ENCODE measurements at places on chromosomes 13 and 19. TPM values are rescaled to one million over a fixed set of nuclear protein-coding genes. Genes with fewer than 3 reads are reported as not detected.
A peak's percentile ranks its signal among the peaks of the same experiment; 100 is the strongest.

DNA sequence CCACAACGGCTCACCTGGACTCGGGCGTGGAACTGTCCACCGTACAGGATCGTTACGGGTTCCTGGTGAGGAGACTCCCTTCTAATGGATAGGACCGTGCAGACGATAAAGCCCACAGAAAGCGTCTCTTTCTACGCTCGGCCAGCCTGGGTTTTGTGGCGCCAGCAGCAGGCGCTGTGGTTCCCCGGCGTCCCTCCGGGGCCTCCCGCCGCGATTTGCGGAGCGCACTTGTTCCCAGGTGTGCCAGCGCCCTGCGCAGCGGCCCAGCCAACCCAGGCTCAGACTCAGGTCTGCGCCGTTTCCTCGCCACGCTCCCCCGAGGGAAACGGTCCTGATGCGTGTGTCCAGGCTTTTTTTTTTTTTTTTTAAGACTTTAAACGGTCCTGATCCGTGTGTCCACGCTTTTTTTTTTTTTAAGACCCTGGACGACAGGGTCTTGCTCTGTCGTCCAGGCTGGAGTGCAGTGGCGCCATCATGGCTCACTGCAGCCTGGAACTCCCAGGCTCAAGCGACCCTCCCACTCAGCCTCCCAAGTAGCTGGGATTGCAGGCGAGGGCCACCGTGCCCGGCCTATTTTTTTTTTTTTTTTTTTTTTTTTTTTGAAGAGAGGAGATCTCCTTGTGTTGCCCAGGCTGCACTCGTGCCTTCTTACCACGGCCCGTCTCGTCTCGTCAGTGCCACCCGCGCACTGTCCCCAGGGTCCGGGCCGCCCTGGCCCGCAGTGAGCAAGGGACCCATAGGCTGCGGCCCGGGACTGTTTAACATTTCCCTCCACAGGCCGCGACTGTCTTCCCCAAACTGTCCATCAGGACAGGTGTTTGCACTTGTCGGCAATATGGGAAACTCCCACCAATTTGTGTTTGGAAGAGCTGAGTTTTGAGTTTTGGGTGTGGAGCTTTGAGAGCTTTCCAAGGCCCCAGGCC is 23.8 kb downstream of the GJA3 start:
- H3K27ac ChIP-seq, result no peak overlapping the region
- H3K27me3 ChIP-seq, result no peaks in the 10 kb centered on the region
- H3K4me1 ChIP-seq, result peaks cover 6% of the 10 kb centered on the region
- H3K36me3 ChIP-seq, result no peaks in the 10 kb centered on the region
- no peak for DNase-seq

DNA sequence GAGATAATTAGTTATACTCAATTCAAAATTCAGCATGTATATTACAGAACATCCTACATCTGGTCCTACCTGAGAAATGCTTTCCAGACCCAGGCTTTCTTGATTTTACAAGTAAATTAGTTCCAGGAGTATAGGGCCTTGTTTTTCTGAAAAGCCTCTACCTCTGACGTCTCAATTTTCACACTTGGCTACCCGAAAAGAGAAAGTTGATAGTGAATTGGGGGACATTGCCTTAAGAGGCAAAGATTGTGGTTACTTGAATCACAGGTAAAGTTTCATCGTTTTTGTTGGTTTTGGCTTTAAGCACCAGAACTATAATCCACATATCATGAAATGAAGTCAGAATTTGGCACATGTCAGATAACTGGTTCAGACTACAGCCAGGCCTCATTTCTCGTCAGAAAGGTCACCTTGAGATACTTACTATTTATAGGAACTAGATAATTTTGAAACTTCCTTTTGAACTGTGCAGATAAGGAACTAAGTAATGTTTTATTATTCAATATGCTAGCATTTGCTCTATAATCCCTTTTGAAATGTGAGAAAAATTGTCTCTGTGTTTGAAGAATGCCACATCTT is 30.8 kb downstream of the FAM124A start:
- H3K27me3 ChIP-seq, result no peaks in the 10 kb centered on the region
- H3K27ac ChIP-seq, result no peak overlapping the region
- H3K4me3 ChIP-seq, result no peak overlapping the region
- H3K36me3 ChIP-seq, result no peaks in the 10 kb centered on the region

- peaks cover 9% of the 10 kb centered on the region for H3K4me1 ChIP-seq
- no peak overlapping the region for H3K27ac ChIP-seq
- no peak for DNase-seq
- H3K4me3 ChIP-seq, result no peak overlapping the region
Measured at GRCh38 chr13:98834254-98834960, 81.9 kb upstream of the SLC15A1 start.

DNA sequence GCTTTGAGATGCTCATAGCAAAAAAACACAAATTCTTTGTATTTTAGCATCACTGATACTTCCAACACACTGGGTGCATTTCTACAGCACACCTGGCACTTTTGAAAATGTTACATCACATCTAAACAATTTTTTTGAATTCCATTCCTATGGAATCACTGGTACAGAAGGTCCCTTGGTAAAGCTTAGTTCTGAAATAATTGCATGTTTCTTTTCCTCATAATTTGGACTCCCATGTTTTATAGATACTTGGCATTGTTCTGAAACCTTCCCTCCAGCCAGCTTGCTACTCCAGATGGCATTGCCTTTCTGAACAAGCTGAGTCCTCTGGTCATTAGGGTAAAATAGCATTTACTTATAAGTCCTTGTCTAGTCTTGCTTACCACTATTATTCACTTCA is 481.3 kb upstream of the GPC6 start:
- H3K4me3 ChIP-seq, result no peak overlapping the region
- H3K27ac ChIP-seq, result no peak overlapping the region
- no peak for DNase-seq
- H3K36me3 ChIP-seq, result no peaks in the 10 kb centered on the region

DNA sequence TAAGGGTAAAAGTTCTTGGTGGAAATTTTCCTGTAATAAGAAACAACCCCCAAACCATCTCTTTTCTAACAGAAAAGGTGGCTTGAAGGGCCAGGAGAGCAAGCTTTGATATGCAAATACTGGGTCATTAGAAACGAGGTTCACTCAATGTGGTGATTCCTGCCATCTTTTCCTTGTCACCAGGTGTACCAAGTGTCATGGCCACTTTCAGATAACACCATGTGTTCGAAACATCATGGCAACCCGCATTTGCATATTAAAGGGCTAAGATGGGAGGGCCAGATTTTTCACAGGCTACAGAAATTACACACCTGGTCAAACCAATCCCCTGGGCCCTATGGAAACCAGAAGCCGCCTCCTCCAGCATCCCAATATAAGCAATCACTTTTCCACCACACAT is 15.3 kb downstream of the LGALS16 start:
- H3K4me3 ChIP-seq, result no peak overlapping the region
- H3K4me1 ChIP-seq, result no peaks in the 10 kb centered on the region
- H3K36me3 ChIP-seq, result no peaks in the 10 kb centered on the region
- no peak for DNase-seq

The GARIN5A gene
- polyA plus RNA-seq, result 1.5 TPM

GRCh38 chr13:44273991-44274770 is 99.4 kb upstream of the SERP2 start:
- no peak for DNase-seq
- H3K4me1 ChIP-seq, result peaks cover 7% of the 10 kb centered on the region
- no peaks in the 10 kb centered on the region for H3K36me3 ChIP-seq
- no peaks in the 10 kb centered on the region for H3K27me3 ChIP-seq
- peak overlapping the region; percentile 68 for H3K27ac ChIP-seq

- H3K36me3 ChIP-seq, result no peaks in the 10 kb centered on the region
- no peak for DNase-seq
- H3K4me1 ChIP-seq, result no peaks in the 10 kb centered on the region
- H3K27ac ChIP-seq, result no peak within 1 kb of the TSS
Measured at GRCh38 chr19:49324801-49325576, at the start of gene SLC6A16. Gene SLC6A16 (minus strand): TSS chr19:49325191. CDS start chr19:49311347, 13,844 bp downstream.

GRCh38 chr13:33485247-33485646 is 199.7 kb upstream of the STARD13 start:
- H3K4me1 ChIP-seq, result no peaks in the 10 kb centered on the region
- H3K27me3 ChIP-seq, result no peaks in the 10 kb centered on the region
- H3K36me3 ChIP-seq, result no peaks in the 10 kb centered on the region
- H3K4me3 ChIP-seq, result no peak overlapping the region
- no peak overlapping the region for H3K27ac ChIP-seq

DNA sequence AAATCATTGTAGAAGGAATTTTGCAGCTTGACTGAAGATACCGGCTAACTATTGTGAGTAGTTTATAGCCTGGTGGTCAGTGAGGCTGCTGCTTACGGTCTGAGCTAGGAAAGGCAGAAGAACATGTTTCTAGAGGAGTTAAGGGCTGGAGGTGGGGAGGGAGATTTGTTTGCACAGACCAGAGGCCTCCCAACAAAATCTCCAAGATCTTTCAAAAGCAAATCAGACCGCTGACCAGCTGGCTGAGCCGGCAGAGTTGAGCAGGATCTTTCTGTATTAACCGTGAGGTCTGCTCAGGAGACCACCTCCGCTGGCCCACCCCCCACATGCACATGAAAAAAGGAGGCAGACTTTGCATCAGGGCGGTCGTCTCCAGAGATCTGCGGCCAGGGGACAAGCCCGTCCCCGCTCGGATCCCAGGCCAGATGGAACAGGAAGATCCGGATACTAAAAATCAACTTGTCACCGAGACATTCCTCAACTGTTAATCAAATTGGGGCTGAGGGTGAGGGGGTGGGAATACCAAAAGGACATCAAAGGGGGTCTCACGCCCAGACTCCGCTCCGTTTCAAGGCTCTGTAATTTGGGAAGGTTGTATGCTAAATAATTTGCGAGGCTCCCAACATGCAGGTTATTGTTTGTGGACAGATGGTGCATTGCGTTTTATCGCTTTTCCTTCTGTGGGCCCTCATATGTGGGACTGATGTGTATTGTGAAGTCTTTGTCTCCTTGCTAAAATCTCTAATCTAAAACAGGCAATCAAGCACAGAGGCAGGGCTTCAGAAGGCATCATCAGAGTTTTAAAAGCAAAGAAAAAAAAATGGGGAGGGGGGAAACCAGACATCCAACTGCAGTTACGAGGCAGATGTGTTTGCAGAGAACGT is 319.0 kb downstream of the ZNF536 start:
- no peaks in the 10 kb centered on the region for H3K36me3 ChIP-seq
- H3K27ac ChIP-seq, result no peak overlapping the region
- no peaks in the 10 kb centered on the region for H3K4me1 ChIP-seq
- DNase-seq, result no peak
- H3K27me3 ChIP-seq, result peaks cover 6% of the 10 kb centered on the region
- no peak overlapping the region for H3K4me3 ChIP-seq

The EXOC3L2 gene
- polyA plus RNA-seq, result 1.3 TPM

- H3K36me3 ChIP-seq, result peaks cover 1% of the 10 kb centered on the region
- peak within 1 kb of the TSS; percentile 70 for H3K27ac ChIP-seq
- no peaks in the 10 kb centered on the region for H3K27me3 ChIP-seq
- H3K4me1 ChIP-seq, result peaks cover 26% of the 10 kb centered on the region
- DNase-seq, result peak; percentile 93
Measured at GRCh38 chr19:13102666-13103580, at the start of gene LYL1. Gene LYL1 (minus strand): TSS chr19:13102858. CDS start chr19:13101171, 1,687 bp downstream.

GRCh38 chr13:111911754-111912452 is 155.0 kb upstream of the SOX1 start:
- no peak overlapping the region for H3K27ac ChIP-seq
- H3K4me1 ChIP-seq, result no peaks in the 10 kb centered on the region
- no peak overlapping the region for H3K4me3 ChIP-seq
- no peaks in the 10 kb centered on the region for H3K36me3 ChIP-seq
- DNase-seq, result peak; percentile 28

Data from liver (tissue), 10 donors.